ENCODE measurements at places on chromosomes 2 and 18. TPM values are rescaled to one million over a fixed set of nuclear protein-coding genes. Genes with fewer than 3 reads are reported as not detected.

DNA sequence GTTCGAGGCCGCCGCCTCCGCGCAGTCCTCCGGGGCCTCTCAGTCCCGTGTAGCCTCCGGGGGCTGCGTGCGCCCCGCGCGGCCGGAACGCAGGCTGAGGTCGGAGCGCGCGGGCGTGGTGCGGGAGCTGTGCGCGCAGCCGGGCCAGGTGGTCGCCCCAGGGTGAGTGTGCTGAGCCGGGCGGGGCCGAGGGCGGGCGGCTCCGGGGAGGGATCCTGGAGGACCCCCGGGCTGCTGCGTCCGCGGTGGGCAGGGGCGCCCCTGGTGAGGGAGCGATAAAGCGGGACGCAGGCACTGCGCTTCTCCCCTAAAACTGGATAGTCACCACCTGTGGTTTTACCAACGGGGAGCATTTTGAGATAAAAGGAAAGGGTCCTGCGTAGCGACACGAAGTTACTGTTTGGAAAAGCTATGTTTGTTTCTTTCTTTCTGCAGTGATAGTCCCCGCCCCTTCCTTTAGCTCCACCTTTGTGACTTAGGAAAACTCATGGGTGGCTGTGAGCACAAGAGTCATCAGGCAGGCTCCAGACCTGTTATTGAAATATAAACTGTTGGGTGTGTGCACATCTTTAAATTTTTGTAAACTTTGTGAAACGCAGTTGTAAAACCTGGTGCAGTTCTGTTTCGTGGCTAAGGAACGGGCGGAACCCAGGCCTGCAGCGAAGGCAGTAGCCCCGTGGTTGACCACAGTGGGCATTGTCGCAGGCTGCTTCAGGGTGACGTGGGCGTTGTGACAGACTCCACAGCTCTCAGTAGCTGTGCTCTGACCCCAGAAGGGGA is 687 bp downstream of the CTDP1 start:
- peaks cover 66% of the 10 kb centered on the region for H3K36me3 ChIP-seq
- peaks cover 70% of the 10 kb centered on the region for H3K4me1 ChIP-seq
- H3K27me3 ChIP-seq, result no peaks in the 10 kb centered on the region

GRCh38 chr18:48186861-48187260 is 222.3 kb downstream of the ZBTB7C start:
- no peaks in the 10 kb centered on the region for H3K36me3 ChIP-seq
- H3K4me1 ChIP-seq, result no peaks in the 10 kb centered on the region
- DNase-seq, result no peak
- H3K4me3 ChIP-seq, result no peak overlapping the region

DNA sequence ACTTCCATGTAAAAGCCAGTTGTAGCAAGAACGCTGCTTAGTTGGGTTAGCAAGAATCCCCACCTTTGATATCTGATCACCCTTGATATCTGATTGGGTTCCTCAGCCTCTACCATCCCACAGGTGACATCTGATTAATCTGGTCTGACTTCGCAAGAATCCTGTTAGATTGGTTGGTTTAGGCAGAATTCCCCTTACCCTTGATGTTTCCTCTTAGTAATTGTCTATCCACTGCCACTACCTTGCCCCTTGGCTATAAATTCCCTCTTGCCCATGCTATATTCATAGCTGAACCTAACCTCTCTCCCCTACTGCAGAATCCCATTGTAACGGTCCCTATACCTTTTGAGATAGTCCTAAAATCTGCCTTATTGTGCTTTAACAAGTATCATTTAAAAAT is 33.1 kb downstream of the PRKRA start:
- H3K4me1 ChIP-seq, result peaks cover 9% of the 10 kb centered on the region
- DNase-seq, result no peak
- no peak overlapping the region for H3K27ac ChIP-seq
- H3K36me3 ChIP-seq, result peaks cover 12% of the 10 kb centered on the region
- H3K4me3 ChIP-seq, result no peak overlapping the region

- H3K36me3 ChIP-seq, result peaks cover 3% of the 10 kb centered on the region
- H3K4me1 ChIP-seq, result peaks cover 19% of the 10 kb centered on the region
- no peak for DNase-seq
- H3K27ac ChIP-seq, result no peak overlapping the region
Measured at GRCh38 chr2:176096243-176096985, 3.2 kb upstream of the HOXD12 start.

GRCh38 chr2:101396316-101396717 is 9.0 kb upstream of the CREG2 start:
- no peaks in the 10 kb centered on the region for H3K36me3 ChIP-seq
- no peak overlapping the region for H3K27ac ChIP-seq
- H3K4me1 ChIP-seq, result no peaks in the 10 kb centered on the region
- H3K4me3 ChIP-seq, result no peak overlapping the region
- peaks cover 15% of the 10 kb centered on the region for H3K27me3 ChIP-seq
- DNase-seq, result no peak

- no peak overlapping the region for H3K4me3 ChIP-seq
- H3K27ac ChIP-seq, result no peak overlapping the region
- no peak for DNase-seq
- no peaks in the 10 kb centered on the region for H3K27me3 ChIP-seq
Measured at GRCh38 chr18:74869904-74870863, 272.5 kb downstream of the ZNF407 start.

GRCh38 chr2:71603851-71604725 is 150.7 kb downstream of the DYSF start:
- no peaks in the 10 kb centered on the region for H3K36me3 ChIP-seq
- H3K27ac ChIP-seq, result no peak overlapping the region
- peaks cover 9% of the 10 kb centered on the region for H3K27me3 ChIP-seq
- H3K4me3 ChIP-seq, result no peak overlapping the region
- no peak for DNase-seq

DNA sequence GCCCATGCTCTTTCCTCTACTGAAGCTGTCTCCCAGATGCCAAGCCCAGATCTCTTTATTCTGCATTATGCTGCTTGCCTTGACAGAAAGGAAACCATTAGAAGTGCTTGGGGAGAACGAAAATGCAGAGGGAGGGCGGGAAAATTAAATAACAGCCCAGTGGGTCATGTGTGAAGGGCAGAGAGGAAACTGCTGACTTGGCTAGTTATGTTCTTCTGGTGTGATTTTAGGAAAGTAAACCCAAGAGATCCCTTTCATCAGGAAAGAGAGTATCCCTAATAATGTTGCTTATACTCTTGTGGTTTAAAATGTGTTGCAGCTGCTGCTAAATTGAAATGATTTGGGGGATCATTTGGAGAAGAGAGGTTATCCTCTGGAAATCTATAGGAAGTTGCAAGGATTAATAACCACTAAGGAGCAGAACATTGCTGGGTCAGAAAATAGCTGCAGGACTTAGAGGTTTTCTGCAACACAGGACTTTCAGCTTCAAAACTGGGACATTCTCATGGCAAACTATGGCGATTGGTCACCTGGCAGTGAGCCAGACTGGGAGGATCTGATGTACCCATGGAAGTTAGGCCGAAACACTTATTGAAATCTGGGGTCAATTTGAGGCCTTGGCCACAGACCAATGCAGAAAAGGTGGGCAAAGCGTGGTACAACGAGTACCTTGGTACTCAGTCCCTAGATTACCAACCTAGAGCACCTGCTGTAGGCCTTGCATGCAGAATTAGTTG is 172.2 kb downstream of the TMEM247 start:
- H3K27me3 ChIP-seq, result no peaks in the 10 kb centered on the region
- H3K4me3 ChIP-seq, result no peak overlapping the region
- DNase-seq, result no peak
- H3K27ac ChIP-seq, result no peak overlapping the region

- H3K27me3 ChIP-seq, result peaks cover 6% of the 10 kb centered on the region
- DNase-seq, result peak; percentile 47
- H3K4me3 ChIP-seq, result no peak overlapping the region
Measured at GRCh38 chr18:629269-630150, 27.9 kb upstream of the TYMS start.

DNA sequence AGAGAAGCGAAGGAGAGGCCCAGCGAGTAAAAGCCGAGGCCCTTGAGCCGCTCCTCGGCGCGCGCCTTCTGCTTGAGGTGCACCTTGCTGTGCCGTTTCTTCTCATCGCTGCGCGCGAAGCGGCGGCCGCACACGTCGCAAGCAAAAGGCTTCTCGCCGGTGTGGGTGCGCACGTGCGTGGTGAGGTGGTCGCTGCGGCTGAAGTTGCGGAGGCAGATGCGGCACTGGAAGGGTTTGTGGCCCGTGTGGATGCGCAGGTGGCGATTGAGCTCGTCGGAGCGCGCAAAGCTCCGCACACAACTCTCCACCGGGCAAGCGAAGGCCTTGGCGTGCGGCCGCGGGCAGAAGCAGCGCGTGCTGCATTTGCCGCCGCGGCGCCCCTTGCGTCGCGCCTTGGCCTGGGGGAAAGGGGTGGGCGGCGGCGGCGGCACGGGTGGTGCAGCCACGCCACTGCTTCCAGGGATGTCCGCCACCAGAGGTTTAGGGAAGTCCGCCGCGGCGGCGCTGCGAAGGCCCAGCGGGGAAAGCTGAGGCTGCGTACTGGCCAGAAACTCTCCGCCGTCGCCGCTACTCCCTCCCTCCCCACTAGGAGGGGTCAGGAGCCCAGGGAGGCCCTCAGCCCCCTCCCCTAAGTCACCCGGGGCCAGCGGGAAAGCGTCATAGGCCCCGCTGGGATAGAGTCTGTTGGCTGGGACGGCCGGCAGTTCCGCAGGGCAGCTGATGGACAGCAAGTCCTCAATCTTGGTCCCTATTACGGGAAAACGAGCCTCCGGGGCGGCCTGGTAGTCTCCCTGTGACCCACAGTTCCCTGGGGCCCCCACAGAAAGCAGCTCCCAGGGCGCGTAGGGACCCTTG is 1.7 kb downstream of the EGR4 start:
- no peak overlapping the region for H3K27ac ChIP-seq
- peak; percentile 7 for DNase-seq
- H3K4me1 ChIP-seq, result peaks cover 11% of the 10 kb centered on the region
- peak overlapping the region; percentile 26 for H3K4me3 ChIP-seq
- H3K36me3 ChIP-seq, result no peaks in the 10 kb centered on the region

DNA sequence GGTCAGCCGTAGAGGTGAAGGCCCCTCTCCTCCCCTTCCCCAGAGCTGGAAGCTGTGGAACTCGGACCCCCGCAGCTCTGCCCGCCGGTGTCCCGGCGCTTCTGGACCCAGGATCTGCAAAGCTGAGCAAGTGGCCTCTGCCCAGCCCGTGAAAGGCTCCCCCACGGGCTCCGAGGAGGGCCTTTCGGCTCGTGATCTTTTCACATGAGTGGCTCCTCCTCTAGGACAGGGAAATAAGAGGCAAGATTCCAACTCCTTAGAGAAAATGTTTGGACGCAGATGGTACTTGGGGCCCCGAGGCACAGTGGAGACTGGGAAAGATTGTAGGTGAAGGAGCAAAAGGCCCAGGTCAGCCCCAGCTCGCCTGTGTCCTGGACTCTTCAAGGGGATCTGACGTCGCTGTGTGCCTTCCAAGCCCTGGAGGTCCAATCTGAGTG is 48.2 kb upstream of the SP3 start:
- H3K36me3 ChIP-seq, result no peaks in the 10 kb centered on the region
- peak overlapping the region; percentile 48 for H3K27ac ChIP-seq
- peaks cover 8% of the 10 kb centered on the region for H3K4me1 ChIP-seq
- DNase-seq, result no peak
- H3K27me3 ChIP-seq, result peaks cover 6% of the 10 kb centered on the region

GRCh38 chr2:67871686-67872412 is 191.0 kb downstream of the C1D start:
- H3K4me3 ChIP-seq, result no peak overlapping the region
- H3K27me3 ChIP-seq, result peaks cover 9% of the 10 kb centered on the region
- DNase-seq, result no peak
- H3K4me1 ChIP-seq, result no peaks in the 10 kb centered on the region
- H3K27ac ChIP-seq, result no peak overlapping the region

DNA sequence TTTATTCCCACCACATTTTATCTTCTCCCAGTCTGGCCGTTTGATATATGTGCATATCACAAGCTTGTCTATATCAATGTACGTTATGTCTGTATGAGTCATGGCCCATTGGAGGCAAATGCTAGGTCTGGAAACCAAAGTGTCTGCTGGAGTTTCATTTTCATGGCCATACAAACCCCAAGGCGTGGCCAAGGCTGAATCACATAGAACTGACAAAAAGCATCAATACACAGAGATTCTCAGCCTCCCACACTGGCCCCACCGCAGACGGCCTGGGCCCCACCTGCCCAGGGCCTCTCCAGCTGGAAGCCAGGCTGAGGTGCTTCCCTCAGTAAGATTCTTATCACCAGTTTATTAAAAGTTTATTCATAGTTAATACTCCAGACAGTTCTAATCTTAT is 40.5 kb upstream of the SALL3 start:
- H3K4me1 ChIP-seq, result peaks cover 10% of the 10 kb centered on the region

DNA sequence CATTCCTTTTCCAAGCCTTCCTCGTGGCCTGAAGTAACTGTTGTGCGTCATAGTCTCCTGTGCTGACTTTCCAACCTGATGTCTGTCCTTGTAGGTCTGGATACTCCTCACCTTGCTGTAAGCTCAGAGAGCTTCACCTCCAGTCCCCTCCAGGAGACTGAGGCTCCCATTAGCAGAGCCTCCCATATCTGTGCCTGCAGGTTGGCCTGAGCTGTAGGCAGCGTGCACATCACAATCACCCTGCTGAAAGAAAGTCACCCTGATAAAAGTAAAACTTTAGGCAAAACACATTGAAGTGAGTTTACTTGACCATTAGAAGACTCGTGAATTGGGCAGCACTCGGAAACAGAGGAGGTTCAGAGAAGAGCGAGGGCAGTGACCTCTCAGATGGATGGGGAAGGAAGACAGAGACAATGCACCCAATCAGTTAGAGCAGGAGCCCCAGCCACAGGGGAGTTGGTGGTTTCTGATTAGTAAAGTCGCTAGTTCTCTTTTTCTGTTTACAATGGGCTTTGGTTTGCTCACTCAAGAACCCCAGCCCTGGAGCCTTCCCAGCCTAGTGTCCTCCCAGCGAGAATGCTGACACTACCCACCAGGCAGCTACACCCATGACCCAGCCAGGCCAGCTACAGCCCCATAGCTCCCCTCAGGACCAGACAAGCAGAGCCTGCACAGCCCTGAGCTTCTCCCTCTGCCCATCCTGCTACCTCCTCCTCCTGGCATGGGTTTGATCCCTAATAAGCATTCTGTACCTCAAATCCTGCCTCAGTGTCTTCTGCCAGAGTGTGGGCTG is 12.1 kb upstream of the TPO start:
- DNase-seq, result no peak
- H3K27ac ChIP-seq, result no peak overlapping the region
- H3K36me3 ChIP-seq, result no peaks in the 10 kb centered on the region
- H3K4me3 ChIP-seq, result no peak overlapping the region

- H3K27ac ChIP-seq, result no peak overlapping the region
- no peaks in the 10 kb centered on the region for H3K36me3 ChIP-seq
- no peaks in the 10 kb centered on the region for H3K4me1 ChIP-seq
- H3K4me3 ChIP-seq, result no peak overlapping the region
- no peaks in the 10 kb centered on the region for H3K27me3 ChIP-seq
Measured at GRCh38 chr18:49708662-49709346, 104.5 kb downstream of the ACAA2 start.

Gene COL5A2
- 3.3 TPM for total RNA-seq

Gene UGT1A9
- not detected for total RNA-seq

Gene ACTR2
- total RNA-seq, result 341 TPM

Gene IMP4
- 163 TPM for total RNA-seq

All from activated CD8-positive, alpha-beta T cell treated with anti-CD3 and anti-CD28 coated beads for 36 hours (primary cell).